ENCODE measurements at places on chromosomes 7 and 10.

DNA sequence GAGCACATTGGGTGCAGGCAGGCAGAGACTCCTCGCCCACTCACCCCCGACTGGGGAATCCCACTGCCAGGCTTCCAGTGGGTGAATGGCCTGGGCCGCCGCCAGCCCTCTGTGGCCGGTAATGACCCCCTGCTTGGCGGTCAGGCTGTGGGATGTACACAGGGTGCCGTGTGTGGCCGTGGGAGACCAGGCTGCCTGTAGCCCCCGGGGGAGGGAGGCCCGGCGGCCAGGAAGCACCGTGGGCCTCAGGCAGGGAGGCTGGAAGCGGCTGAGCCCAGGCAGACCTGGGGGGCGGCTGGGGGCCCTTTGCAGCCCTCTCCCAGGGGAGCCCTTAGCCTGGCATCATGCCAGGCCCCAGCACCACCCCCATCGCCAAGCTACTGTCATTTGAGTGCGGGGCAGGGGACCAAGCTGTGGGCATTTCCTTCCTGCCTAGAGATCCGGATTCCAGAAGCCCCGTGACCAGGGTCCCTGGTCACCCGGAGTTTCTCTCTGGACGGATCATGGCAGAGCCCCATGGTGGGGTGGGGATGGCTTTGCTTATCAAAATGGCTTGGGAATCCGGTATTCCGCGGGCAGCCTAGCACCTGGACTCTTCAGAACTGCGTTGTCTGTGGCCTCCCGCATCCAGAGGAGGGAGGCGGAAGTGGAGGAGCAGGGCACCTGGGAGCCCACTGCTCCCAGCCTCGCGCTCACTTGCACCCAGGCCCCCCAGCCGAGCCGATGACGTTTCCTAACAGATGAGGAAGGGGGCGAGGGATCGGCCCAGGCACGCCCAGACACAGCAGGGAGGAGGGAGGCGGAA, 1.1 kb downstream of the TTYH3 start:
- DNase-seq = peak; percentile 62

- DNase-seq = no peak
Measured at GRCh38 chr10:124629415-124629814, 114.8 kb downstream of the FAM53B start.

DNA sequence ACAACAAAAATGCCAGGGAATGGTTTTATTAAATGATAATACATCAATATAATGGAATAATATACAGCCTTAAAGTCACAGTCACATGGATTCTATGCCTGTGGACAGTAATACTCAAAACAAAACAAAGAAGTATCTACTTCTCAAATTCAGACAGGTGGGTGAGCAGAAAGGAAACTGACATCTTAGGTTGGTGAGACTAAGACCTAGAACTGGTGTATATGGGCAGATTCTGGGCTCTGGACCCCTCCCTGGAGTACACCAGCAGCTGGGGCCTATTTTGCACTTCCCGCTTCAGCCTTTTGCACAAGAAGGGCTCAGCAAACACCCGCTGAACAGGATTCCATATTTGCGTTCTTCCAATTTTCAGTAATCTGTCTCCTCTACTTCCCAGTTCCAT, 5.4 kb upstream of the FIS1 start:
- DNase-seq = no peak

GRCh38 chr7:43590862-43591557, 8.1 kb downstream of the STK17A start:
- DNase-seq = peak; percentile 26

- DNase-seq = no peak
Measured at GRCh38 chr7:135755351-135755753, 6.7 kb upstream of the FAM180A start.

GRCh38 chr7:8131694-8132605, 130.0 kb downstream of the ICA1 start:
- no peak for DNase-seq
